Effector CD4-positive, alpha-beta T cell (primary cell): ENCODE measurements at places on chromosomes 2 and 18.

GRCh38 chr18:29096079-29096770 lies 919.3 kb upstream of the CDH2 start:
- no peak for DNase-seq

- no peak for DNase-seq
Observed at GRCh38 chr18:34131006-34131405, 93.7 kb downstream of the NOL4 start.

GRCh38 chr2:18345848-18346247 lies 214.6 kb downstream of the RDH14 start:
- DNase-seq: no peak

DNA sequence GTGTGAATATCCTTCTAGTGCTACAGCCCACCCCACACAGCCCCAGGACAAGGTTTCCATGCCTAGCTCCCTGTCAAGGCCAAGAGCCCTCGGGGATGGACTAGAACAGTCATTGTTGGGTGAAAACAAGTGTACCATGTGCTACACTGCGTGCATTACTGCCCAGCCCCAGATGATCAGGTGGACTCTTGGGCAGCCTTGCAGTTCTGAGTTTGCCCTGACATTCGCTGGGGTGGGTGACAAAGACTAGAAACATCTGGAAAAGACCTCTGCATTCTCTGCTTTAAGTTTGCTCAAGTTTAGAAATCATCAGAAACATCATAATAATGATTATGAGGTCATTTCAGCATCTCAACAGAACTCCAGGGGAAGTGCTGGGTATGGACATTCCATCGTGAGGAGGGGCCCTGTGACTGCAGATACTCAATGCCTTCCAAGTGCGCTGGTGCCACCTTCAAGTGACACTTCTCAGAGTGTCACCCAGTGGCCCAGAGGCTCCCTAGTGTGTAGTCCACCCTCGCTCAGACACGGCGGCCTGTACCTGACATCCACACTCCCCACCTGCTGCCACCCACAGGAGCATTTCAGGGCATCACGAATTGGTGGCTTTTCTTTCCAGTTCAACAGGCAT lies 5.3 kb upstream of the PXDN start:
- no peak for DNase-seq

DNA sequence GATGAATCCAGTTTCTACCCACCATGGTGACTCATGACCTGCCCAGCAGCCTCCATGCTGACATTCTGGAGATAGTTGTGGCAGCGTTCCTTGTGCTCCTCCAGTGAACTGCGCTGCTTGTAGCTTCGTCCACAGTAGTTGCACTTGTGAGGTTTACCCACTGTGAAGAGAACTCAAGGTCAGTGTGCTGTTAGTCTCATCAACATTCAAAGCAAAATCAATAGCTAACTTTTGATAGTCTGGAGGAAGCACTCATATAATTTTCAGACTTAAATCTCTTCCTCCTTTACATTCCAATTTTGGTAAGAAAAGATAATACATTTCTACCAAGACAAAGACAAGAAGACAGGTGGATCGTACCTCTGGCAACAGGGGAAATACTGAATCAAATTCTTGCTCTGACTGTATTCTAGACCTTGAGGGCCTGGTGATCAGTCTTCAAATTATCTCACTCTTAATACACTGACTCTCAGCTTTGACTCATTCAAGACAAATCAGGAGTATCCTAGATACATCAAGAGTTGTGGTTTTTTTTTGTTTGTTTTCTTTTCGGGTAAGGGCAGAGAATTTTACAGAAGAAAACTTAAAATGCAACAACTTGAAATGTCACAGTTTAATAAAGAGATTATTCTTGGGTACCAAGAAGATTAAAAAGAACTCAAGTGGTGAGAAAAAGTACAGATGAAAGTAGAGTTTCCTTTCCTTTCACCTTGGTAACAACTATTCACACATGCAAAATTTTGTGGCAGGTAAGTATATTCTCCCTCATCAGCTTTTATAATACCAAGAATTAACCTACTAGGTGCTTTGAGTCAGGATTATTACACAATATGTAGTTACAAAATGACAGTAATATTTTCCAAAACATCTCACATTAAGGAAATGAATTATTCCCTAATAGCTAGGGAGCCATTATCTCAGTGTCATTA lies 129.2 kb downstream of the IKZF2 start:
- DNase-seq: no peak

- DNase-seq: no peak
Observed at GRCh38 chr2:29644949-29645348, 276.4 kb downstream of the ALK start.

DNA sequence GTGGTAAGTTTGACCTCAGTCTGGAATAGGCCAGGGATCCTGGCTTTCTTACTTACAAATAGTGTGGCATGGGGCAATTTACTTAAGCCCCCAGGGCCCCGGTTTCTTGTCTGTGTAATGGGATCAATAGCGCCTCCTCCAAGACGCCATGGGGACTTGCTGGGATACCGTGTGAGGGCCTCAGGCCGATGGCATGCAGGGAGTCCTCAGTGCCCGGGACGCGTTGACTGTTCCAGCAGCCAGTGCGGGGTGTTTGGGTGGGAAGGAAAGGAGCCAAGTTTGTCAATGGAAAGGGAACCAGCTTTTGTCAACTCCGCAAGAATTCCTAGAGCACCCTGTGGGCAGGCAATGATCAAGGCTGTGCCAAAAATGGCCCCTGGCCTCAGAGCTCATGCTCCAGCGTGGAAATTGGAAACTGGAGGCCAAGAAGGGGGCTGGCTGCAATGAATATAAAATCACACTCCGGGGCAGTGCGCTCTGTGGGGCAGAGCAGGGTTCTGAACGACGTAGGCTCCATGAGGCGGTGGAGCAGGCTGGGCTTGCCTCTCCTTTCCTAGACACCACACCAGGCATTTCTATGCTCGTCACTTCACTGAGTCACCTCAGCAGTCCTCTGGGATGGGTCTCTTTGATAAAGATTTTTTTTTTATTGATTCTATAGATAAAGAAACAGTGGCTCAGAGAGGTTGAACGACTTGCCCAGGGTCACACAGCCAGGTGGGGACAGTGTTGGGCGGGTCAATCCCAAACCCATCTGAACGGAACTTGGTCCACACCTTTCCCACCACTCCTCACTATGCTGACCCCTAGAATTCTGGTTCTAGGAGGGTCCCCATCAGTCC lies 56.7 kb upstream of the ASAP2 start:
- DNase-seq: no peak

DNA sequence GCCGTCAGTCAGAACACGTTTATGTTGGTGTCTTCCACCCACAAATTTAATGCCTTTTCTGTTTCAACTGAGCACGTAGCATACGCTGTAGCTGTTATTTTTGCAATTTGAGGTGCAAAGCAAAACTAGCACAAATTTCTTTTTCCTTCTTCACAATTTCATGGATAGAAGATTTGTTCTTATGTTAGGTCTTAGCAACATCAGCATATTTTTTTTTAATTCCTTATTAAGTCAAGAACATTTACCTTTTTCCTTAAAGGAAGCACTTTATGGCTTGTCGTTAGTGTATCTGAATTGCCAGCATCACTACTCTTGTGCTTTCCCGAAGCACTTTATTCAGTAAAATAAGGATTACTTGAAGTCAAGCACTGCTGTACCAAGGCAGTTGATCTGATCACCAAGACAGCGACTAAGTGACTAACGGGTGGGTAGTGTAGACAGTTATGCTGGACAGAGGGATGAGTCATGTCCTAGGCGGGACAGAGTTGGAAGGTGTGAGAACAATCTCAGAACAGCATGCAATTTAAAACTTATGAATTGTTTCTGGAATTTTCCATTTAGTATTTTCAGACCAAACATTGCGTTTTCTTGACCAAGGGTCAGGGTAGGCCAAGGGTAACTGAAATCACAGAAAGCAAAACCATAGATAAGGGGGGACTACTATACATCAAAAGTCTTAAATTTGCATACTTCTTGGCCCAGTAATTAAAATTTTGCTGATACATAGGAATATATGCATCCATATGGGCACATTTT lies 13.3 kb downstream of the BABAM2 start:
- DNase-seq: no peak

- no peak for DNase-seq
Observed at GRCh38 chr2:173239644-173240043, 115.0 kb upstream of the CDCA7 start.

- no peak for DNase-seq
Observed at GRCh38 chr2:237128026-237128703, 42.5 kb downstream of the COPS8 start.

- no peak for DNase-seq
Observed at GRCh38 chr2:10317646-10318045, 14.9 kb downstream of the HPCAL1 start.

- no peak for DNase-seq
Observed at GRCh38 chr18:78692105-78692504, 287.5 kb upstream of the SALL3 start.

DNA sequence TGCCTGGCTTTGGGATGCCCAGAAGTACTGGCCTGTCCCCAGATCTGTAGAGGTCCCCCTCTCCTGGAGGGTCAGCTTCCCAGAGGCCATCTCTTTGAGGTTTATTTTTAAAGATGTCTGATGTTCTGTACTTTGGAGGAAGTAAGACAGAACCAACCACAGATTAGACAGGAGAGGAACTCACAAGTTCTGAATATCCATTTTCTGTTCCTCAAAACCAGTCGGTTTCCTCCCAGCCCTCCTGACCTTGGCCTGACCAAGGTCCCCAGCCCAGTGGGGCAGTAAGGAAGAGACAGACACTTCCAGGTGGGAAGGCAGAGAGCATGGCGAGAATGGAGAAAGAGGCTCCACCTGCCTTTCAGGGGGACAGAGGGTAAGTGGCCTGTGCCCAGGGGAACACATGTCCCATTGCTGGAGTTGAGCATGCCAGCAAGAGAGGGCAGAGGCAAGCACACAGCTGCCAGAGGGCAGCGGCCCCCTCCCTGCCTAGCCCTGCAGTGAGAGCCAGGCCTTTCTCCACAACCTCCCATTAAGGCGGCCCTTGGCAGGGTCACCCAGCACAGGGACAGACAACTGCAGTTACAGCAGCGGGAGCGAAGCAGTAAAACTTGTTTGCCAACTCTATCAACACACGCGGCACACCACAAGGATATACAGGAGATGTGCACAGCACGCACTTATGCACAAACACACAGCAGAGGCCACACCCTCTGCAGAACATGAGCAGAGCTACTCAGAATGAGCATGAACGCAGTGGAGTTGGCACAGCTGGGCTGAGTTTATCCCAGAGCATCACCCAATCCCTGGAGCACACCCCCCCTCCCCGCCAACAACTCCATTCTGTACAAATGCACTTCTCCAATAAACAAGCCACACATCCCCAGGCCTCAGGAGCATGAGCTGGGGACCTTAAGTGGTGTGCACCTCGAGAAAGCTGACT lies 18.5 kb upstream of the SEMA4C start:
- DNase-seq: no peak

GRCh38 chr2:40346535-40347354 lies 105.1 kb downstream of the SLC8A1 start:
- DNase-seq: no peak

GRCh38 chr2:75098856-75099255 lies 100.5 kb downstream of the TACR1 start:
- DNase-seq: no peak

GRCh38 chr2:32330136-32330535 lies 26.7 kb upstream of the BIRC6 start:
- no peak for DNase-seq

DNA sequence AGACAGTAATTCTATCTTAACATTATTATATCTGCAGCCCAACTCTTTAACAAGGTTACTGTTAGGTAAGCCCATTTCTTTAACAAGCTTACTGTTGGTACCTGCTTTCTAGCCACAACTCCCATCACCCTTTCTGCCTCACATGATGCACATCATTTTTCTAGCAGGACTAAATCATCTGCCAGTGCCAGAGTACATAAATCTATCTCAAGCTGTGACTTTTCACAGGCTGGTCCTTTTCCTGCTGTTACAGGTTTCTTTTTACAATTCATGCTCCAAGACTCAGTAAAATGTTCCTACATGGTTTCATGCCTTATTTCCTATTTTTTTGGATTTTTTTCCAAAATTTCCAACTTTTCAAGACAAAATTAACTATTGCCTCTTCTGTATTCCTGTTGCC lies 30.4 kb upstream of the ZC3H15 start:
- no peak for DNase-seq

- no peak for DNase-seq
Observed at GRCh38 chr2:85600951-85601770, 1.3 kb downstream of the TMEM150A start.

DNA sequence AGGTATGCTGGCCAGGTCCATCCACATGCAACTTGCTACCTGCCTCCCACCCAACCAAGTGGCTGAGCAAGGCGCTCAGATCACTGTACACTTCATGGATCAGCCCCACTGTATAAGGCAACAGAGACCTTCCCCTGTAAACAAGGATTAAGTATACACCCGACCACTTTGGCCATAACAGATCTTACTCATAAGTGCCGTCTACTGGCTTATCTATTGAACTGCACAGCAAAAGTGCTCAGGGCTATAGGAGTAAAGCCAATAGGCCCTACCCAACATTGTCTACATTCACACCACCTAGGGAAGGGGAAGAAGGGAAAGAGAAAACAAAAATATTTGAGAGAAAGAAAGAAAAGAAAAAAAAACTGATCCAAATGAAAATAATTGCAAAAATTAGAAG lies 663.9 kb upstream of the LRRTM1 start:
- DNase-seq: no peak

- no peak for DNase-seq
Observed at GRCh38 chr2:20662308-20662937, 4.5 kb upstream of the GDF7 start.

DNA sequence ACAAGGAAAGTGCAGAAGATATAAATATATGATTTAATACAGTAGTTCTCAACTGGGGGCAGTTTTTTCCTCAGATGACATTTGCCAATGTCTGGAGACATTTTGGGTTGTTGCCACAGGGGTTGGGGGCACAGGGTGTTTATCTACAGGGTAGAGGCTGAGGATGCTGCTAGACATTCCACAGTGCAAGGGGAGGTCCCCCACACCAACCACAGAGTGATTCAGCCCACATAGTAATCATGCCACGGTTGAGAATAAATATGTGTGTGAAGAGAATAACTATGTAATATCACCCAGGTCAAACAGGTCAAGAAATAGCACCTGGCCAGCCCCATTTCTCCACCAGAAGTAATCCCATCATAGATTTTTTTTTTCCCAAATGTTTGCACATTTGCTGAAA lies 17.9 kb downstream of the DYSF start:
- DNase-seq: no peak

GRCh38 chr2:168194784-168195522 lies 52.4 kb downstream of the STK39 start:
- DNase-seq: no peak

GRCh38 chr18:32730068-32730467 lies 42.8 kb downstream of the KLHL14 start:
- no peak for DNase-seq
